ENCODE measurements at places on chromosomes 7 and 10.

DNA sequence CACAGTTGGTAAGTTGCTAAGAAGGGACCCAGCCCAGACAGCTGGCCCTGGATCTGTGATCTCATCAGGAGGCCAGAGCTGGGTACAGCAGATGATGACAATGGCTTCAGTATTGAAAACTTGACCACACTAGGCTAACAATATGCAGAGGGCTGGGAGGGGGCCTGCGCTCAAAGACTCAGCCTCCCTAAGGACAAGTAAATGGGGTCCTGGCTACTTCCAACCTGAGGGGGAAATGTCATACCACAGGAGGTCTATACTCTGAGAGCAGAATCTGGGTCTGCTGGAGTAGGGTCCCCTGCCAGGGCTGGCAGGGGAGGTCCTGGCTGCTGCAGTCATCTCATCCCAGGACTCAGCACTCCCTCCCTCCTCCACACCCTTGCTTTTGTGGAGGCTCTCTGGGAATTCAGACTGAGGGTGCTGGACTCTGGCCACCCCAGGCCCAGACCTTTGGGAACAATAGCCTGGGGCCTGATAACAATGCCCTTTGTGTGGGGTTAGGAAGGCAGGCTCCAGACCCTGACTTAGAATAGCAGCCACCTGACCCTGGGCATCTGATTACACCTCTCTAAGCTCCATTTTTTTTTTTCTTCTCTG lies 1.4 kb downstream of the FXYD4 start:
- DNase-seq: no peak

DNA sequence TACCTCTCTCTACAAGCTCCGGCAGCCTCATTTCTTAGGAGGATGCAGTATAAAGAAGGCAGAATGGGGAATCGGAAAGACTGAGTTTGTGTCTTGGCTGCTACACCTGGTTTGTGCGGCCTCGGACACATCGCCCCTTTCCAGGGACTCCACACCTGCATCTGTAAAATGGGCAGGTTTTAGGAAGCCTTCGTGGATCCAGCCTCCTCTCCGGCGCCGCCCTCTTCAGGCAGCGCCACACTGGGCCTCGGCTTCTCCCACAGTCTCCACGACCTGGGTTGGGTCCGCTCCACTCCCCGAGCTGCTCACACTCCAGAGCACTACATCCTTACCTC lies 341 bp downstream of the GOT1 start:
- no peak for DNase-seq

DNA sequence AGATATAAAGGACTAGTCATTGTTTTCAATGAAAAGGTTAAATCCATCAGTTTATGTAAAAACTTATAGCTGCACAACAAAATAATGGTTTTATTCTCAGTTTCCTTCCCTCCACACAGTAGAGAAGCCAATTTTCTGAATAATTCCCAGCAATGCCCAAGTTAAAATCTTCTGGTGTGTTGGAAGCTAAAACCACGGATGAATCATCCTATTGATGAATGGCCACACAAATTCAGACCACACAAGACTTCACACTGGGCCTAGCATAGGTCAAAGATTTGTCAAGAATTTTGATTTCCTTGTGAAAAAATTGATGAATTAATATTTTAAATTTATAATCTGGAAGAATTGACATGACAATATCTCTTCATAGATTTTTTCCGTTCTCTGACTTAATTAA lies 617.6 kb downstream of the INHBA start:
- no peak for DNase-seq

GRCh38 chr10:127524908-127525665 lies 24.0 kb upstream of the NPS start:
- DNase-seq: no peak

DNA sequence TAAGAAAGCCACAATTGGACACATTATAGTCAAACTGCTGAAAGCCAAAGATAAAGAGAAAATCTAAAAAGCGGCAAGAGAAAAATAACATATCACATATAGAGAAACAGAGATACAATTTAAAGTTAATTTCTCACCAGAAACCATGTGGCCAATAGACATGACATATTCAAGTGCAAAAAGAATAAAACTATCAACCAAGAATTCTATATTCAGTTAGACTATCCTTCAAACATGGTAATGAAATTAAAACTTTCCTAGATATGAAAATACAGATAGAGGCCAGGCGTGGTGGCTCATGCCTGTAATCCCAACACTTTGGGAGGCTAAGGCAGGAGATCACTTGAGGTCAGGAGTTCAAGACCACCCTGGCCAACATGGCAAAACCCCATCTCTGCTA lies 129.1 kb upstream of the RNF32 start:
- DNase-seq: no peak
